ENCODE measurements at places on chromosomes 1 and 21.

DNA sequence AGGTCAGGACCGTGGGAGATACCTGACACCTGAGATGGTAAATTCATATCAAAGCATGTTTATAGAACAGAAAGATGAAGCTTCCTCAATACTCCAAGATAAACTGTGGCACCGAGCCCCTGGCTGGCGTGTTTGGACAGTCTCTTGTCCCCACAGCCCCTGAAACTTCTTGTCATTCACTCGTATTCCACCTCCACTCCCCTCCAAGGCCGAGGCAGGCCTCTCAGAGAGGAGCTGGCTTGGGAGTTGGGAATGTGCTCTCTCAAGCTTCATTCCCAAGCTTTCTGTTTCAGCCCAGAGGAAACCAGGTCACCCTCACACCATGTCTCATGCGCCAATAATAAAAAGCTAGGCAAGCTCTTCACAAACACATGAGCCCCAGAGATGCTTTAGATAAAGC lies 86.1 kb downstream of the NPHP4 start:
- no peak for DNase-seq

GRCh38 chr21:16713331-16714117 lies 799.3 kb upstream of the CXADR start:
- DNase-seq = no peak

- no peak for DNase-seq
These were observed 157.4 kb downstream of the TNFSF18 start for GRCh38 chr1:172893146-172893841.

DNA sequence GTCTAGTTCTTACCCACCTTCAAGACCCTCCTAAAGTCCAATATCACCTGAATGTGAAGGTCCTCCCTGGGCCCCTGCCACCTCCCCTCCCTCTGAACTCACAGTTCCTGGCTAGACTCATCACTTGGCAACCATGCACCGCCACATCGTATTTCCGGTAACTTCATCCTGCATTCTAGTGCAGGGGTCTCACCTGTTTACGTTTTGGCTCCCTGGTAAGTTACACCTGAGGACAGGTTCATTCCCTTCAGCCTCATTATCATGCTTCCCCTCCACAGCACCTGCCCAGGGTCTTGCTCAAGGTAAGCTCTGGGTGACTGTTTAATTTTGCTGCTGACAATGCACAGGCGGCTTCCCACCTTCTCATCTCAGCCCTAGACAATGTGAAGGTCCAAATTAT lies 93.1 kb downstream of the MIS18A start:
- no peak for DNase-seq

DNA sequence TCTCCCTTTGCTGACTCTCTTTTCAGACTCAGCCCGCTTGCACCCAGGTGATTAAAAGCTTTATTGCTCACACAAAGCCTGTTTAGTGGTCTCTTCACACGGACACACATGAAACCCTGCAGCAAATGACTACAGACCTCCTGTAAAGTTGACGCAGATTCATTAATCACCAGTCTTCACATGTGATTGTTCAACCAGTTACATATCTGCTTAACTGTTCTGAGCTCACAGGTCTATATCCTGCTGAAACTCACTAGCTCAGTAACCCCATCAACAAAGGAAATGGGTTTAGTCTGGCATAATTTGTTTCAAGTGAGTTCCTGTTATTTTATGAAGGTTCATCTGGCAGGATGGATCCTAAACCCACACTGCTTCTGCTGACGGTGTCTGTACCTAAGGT lies 68.4 kb upstream of the GJA8 start:
- DNase-seq = no peak

DNA sequence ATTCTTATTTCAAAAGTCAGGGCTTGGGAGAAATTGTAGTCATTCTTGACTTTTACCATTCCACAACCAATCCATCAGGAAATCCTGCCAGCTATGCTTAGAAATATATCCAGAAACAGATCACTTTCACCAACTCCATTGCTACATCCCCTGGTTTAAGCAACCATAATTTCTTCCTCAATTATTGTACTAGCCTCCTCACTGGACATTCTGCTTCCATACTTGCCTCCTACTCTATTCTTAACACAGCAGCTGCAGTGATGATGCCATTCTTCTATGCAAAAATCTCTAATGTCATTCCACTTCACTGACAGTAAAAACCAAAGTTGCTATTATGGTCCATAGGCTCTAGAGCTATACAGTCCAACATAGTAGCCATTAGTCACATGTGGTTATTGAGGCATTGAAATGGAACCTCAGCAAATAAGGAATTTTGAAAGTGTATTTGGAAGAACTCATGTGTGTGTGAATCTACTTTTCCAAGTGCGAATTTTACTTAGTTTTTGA lies 110.7 kb upstream of the KIAA0040 start:
- DNase-seq = no peak

- no peak for DNase-seq
These were observed 138.3 kb upstream of the DUSP10 start for GRCh38 chr1:221880182-221880581.

- no peak for DNase-seq
These were observed 51.8 kb downstream of the SLC44A5 start for GRCh38 chr1:75559136-75559535.

- no peak for DNase-seq
These were observed 46.9 kb downstream of the GIPC2 start for GRCh38 chr1:78092643-78093042.
